ENCODE measurements at places on chromosomes 1 and 21.

GRCh38 chr1:85070972-85071492, 22.7 kb upstream of the MCOLN3 start:
- no peak for DNase-seq

DNA sequence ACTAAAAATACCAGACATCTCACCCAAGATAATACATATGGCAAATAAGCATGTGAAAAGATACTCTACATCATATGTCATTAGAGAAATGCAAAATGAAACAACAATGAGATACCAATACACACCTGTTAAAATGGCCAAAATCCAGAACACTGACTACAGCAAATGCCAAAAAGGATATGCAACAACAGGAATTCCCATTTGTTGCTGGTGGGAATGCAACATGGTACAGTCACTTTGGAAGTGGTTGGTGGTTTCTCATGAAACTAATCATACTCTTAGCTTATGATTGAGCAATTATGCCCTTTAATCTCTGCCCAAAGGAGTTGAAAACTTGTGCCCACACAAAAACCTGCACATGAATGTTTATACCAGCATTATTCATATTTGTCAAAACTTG, 6.4 kb upstream of the RGS2 start:
- no peak for DNase-seq

DNA sequence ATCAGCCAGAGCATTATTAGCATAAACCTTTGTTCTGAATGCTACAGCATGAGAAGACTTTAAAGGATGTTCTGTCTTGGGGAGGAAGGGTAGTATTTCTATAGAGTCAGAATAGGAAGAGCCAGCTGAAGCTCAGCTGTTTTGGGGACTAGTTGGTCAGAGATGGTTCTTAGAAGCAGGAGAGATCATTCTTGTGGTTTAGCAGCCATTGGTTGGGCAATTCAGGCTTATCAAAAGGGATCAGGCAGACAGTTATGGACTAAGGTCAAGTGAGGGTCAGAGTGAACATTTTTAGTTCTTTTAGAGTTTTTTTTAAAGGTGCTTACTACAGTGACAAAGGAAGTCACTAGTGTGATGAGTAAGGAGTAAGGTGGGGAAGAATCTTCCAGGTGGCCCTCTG, 245.5 kb downstream of the RPS6KC1 start:
- no peak for DNase-seq

DNA sequence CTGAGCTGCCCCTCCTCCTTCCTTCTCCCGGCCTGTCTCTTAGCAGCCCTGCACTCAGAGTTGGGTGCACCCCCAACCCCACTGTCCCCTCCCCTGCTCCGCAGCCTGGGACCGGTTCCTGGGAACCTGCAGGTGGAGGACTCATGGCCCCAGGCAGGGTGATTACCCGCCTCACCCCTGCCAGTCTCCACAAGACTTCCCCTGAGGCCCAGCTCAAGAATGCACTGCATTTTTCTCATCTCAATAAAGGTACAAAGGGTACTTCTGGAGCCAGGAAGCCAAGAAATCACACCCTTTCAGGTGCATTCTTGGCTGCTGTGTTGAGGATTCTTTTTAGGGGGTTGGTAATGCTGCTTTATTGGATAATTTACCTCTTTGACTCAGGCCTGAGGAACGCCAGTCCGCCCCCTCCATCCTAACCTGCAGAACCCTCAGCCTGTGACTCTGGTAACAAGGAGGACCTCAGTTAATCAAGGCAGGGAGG, 126.3 kb upstream of the TMPRSS2 start:
- DNase-seq, result no peak

DNA sequence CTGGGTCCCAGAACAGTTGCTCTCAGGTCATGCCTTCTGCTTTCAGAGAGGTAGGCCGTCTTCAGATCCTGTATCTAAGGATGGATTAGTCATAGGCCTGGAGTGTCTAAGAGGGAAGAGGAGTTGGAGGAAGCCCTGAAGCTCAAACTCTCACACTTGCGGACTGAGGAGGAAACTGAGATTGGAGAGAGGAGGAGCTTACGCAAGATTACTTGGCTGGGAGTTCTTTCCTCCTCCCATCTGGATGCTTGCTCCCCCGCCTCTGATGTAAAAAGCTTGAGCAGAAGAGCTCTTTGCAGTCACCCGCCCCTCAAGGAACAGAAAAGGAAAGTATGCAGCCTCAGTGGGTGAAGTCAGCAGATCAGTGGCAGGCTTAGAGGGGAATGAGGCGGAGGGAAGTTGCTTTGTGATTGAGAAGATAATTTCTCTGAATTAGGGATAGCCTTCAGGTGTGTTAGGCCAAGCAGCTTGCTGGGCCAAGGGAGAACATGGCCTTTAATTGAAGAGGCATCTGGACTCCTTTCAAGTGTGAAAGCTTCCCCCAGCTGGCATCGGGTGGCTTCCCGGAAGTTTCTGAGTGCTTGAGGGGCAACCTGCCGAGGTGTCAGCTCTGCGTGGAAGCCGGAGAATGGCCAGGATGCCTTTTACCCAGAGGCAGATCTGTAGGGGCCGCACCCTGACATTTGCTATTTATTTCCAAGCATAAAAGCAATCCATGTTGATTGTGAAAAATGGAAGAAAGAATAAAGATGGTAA, 6.6 kb downstream of the ADORA1 start:
- no peak for DNase-seq

DNA sequence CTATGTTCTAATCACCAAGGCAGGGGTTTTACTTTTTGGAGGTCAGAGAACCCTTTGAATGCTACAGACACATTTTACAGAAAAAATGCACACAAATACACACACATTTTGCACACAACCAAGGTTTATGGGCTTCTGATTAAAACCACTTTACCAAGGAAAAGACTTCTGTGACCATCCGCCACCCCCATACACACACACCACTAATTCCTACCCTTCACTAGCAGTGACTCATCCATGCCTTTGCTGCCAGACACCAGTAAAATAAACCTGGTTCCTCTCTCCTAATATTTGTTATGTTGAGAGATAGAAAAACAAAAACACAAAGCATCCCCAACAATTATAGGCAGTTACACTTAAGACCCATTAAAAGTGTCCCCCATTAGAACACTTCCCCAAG, 12.9 kb downstream of the PIGM start:
- no peak for DNase-seq

GRCh38 chr1:115564201-115564600, 77.6 kb upstream of the VANGL1 start:
- DNase-seq, result no peak

DNA sequence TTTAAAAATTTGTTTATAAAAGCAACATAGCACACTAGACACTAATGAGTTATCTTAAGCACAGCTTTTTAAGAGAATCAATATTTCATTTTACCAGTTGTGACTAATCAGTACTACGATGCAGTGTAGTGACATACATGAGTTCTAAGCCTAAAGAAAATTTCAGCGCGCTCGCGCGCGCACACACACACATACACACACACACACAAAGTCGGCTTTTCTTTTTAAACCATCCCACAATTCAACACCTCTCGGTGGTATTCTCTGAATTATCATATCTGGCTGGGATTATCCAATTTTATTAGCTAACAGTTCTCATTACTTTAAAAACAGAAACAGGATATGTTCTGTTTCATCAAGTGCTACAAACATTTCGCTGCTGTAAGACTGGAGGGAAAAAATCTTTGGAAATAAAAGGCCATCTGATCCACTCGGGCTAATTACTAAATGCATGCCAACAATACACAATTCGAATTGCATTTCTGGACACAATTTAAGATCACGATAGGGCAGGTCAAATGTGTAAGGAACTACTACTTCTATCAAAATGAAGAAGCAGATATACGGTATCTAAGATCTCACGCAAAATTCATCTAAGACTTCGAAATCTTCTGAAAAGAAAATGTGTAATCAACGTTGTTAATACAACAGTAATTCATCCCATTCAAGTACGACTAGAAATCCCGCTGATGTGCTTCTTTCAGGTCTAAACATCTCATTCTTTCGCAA, 1.2 kb downstream of the TUT4 start:
- no peak for DNase-seq

DNA sequence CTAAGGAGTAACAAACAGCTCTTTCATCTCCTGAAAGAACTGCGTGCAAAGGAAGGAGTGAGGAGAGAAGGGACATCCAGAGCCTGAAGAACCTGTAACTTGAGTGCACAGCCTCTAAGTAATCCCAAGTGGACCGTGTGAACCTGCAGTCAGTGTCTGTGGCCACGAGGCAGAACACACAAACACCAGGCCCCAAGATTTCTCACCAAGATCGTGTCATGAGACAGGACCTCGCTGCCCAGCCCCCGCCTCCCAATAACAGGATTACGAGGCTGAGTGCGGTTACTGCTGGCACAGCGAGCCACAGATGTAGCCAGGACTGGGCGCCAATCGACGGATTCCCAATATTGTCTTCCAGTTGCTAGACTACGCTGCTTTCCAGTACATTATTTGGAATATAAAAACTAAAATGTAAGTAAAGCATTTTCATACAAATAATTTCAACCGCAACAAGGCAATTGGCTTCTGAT, 101.3 kb upstream of the SLC25A33 start:
- DNase-seq, result peak; percentile 57

DNA sequence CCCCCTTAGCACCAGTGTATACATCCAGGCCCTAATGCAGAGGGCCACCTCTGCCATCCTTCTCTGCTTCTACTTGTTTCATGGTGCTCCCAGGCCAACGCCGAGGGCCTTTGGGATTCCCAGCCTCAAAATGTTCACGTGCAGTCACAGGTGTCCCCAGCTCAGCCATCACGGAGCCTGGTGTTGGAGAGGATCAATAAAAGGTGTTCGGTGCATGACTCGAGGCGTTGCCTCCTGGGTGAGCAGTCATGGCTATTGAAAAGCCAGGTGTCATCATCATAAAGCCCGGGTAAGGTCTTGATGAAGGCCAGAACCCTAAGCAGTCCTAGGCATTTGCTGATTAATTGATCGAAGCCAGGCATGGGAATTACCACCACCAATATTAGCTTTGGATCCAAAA, 76.1 kb downstream of the ABCA4 start:
- DNase-seq, result no peak

DNA sequence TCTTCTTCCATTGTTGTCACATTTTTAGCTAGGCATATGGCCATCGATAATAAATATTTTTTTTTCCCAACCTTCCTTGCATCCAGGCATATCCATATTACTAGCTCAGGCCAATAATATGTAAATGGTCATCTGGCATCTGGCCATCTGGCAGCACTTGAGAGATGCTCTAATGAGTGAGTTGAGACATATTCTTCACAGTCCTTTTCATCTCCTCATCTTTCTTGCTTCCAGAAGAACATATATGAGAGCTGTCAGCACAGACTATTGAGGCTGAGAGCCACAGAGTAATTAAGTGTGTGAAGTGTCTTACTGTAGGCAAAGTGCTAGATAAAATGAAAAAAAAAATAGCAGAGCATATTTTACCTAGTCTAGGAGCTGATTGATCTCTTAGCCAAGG, 628.4 kb upstream of the TMPRSS15 start:
- no peak for DNase-seq

- no peak for DNase-seq
Measured at GRCh38 chr1:19884312-19884711, 2.1 kb downstream of the OTUD3 start.

DNA sequence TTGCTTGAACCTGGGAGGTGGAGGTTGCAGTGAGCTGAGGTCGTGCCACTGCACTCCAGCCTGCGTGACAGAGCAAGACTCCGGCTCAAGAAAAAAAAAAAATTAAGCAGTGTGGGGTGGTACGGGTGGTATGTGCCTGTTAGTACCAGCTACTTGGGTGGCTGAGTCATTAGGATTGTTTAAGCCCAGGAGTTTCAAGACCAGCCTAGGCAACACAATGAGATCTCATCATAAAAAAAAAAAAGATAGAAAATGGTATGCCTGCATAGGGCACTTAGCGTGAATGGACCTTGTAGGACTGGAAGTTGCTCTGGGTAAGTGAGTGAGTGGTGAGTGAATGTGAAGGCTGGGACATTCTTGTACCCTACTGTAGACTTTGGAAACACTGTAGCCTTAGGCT, 37.0 kb downstream of the TBCE start:
- no peak for DNase-seq

GRCh38 chr1:212482637-212483441, 50.1 kb downstream of the NENF start:
- DNase-seq, result no peak

GRCh38 chr1:51997974-51998382, 7.5 kb upstream of the RAB3B start:
- DNase-seq, result no peak

DNA sequence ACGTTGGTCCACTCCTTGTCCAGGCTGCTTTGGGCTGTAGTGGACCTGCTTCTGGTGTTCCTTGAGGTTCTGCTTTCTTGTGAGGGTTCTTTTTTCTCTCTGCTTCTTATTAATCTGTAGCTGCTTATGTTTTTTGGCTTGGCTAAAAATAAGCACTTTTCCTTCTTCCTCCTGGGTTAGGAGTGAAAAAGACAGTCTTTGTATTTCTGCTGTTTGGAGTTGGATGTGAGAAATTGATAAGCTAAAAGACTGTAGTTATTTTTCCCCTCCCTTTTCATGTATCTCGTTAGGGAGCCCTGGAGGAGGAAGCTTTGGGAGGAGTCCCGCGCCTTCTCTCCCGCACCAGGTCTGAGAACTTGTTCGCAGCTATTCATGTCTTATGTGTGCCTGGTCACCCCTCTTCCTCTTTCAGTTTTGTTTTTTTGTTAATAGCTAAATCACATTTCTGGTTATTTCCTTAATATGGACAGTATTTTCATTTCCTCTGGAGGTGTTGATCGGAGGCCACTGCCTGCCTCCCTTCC, 79.0 kb downstream of the GALNT2 start:
- DNase-seq, result no peak

GRCh38 chr1:72724951-72725861, 442.9 kb upstream of the NEGR1 start:
- no peak for DNase-seq

DNA sequence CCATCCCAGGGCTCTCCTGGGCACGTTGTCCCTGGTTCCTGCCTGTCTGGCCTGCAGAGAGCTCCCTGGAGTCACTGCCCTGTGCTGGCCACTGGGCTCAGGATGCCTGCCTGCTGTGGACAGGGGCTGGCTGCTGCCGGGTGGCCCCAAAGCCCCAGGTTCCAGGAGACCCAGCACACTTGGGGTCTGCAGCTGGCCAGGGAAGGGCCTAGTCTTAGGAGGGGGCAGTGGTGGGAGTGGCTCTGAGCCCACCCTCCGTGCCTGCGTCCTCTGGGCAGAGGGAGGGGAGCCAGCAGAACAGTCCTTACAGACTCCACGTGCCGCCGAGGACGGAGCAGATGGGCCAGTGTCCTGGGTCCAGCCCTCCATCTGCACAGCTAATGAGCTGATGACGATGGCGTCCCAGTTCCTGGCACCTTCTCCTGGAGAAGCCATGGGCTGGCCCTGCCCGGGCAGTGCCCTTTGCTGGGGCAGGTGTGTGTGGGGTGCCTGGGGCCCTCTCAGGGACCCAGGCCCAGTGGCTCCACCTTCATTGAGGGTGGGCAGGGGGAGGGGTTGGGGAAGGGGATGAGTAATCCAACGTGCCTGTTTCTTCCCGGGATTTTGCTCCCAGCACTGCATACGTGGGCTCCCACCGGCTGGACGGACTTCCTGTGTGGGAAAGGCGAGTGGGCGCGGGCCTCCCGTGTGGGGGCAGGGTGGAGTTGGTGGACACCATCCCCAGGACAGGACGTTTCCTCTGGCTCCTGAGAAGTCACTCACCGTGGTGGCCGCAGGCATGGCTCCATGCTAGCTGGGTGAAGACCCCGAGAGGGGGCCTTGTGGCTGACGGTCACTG, 6.8 kb upstream of the PLCH2 start:
- no peak for DNase-seq

GRCh38 chr1:89754518-89754917, 66.3 kb upstream of the LRRC8D start:
- no peak for DNase-seq

GRCh38 chr1:63950023-63950422, 176.2 kb downstream of the ROR1 start:
- no peak for DNase-seq

GRCh38 chr1:44500181-44501046, 95.4 kb downstream of the RNF220 start:
- DNase-seq, result peak; percentile 60
